Heart right ventricle (tissue), 16 donors: ENCODE measurements at places on chromosomes 7 and 10.

GRCh38 chr10:72719941-72720592, 28.1 kb downstream of the MCU start:
- no peak for DNase-seq

DNA sequence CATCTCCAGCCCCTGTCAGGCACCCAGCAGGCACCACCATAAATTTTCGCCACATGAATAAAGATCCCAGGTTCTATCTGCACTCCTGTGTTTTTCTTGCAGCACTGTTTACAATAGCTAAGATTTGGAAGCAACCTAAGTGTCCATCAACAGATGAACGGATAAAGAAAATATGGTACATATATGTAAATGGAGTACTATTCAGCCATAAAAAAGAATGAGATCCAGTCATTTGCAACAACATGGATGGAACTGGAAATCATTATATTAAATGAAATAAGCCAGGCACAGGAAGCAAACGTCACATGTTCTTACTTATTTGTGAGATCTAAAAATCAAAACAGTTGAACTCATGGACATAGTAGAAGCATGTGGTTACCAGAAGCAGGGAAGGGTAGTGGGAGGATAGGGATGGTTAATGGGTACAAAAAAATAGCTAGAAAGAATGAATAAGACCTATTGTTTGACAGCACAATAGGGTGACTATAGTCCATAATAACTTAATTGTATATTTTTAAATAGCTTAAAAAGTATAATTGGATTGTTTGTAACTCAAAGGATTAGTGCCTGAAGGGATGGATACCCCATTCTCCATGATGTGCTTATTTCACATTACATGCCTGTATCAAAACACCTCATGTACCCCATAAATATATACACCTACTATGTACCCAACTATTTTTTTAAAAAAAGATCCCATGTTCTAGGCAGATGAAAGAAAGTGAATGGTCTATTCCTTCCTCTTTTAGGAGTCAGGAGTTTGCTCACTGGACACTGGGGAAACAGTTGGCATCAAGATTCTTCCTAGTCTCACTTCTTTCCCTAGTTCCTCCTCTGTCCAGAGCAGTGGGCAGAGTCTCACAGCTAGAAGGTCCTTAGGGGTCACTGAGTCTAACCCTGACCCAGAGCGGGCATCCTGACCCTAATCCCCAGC, 1.0 kb upstream of the NPFFR1 start:
- DNase-seq, result no peak

- peak; percentile 76 for DNase-seq
These were observed 131.4 kb downstream of the PRPF18 start for GRCh38 chr10:13717936-13718772.

- DNase-seq, result no peak
These were observed 151.1 kb upstream of the SHH start for GRCh38 chr7:155963356-155963755.

DNA sequence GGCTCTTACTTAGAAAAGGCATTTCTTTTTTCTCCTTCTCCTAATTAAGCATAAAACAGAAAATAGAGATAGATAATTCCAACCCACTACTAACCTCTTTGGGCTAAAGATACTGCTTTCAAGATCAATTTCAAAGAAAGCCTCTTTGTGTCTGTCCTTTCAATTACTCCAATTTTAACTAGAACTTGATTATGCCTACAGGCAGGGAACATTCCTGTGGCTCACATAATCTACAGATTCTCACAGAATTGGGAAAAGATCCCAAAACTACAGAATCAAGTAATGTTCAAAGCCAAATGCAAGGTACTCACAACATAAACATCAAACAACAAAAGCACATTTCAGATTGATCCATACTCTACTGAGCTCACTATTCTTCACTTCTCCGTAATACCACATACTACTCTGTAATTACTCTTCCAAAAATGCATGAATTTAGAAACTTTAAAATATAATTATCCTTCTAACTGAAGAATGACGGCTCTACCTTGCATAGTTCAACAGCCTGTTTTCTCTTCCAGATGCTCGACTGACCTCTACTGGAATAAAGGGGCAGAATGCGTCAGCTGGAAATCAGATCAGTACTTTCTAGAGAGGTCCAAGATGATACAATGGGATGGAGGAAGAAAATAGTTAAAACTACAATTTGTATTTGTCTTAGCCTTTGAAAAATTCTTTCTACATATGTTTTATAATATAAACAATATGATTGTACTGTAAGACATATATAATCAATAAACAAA, 3.9 kb downstream of the MTERF1 start:
- no peak for DNase-seq

DNA sequence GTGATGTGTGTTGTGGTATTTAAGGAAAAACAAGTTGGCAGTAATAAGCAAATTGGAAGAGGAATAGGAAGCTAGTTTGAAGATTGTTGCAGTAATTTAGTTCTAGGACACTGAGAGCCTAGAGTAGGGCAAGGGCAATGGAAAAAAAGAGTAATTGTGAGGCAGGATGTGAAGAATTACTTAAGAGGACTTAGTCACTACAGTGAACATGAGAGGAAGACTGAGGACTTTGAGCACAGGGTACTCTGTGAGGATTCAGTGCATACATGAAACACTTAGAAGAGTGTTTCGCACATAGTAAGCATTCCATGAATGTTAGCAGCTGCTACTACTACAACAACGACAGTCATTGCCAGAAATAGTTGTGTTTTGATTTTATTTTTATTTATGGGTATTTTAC, 30.9 kb upstream of the DKK1 start:
- no peak for DNase-seq

DNA sequence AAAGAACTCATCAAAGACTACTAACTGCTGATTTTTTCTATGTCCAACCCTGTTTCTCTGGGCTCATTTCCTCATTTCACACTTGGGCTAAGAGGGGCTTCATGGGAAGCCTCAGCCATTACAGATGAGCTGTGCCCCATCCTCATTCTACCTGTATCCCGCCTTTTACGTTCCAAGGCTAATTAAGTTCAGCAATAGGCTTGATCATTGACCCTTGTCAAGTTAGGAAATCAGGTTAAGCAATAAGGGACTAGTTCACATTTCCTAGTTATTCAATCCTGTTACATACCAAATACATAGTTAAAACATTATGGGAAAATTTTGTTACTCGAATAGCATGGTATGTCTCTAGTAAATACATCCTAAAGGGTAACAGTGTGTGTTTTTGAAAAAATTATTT, 29.3 kb upstream of the AGBL3 start:
- no peak for DNase-seq

DNA sequence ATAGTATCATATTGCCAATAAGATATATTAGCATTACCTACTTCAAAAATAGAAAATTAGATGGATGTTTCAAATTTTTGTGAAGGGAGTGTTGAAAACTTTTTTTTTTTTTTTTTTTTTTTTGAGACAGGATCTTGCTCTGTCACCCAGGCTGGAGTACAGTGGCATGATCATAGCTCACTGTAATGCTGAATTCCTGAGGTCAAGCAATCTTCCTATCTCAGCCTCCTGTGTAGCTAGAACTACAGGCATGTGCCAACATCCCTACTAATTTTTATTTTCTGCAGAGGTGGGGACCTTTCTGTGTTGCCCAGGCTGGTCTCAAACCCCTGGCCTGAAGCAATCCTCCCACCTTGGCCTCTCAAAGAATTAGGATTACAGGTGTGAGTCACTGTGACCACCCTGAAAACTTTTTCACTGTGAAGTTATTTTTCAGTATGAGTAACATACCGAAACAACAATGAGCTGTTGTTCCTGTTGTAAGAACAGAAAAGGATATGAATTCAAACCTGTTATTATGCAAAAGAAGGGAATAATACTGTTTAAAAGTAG, 266.9 kb downstream of the NEBL start:
- no peak for DNase-seq

DNA sequence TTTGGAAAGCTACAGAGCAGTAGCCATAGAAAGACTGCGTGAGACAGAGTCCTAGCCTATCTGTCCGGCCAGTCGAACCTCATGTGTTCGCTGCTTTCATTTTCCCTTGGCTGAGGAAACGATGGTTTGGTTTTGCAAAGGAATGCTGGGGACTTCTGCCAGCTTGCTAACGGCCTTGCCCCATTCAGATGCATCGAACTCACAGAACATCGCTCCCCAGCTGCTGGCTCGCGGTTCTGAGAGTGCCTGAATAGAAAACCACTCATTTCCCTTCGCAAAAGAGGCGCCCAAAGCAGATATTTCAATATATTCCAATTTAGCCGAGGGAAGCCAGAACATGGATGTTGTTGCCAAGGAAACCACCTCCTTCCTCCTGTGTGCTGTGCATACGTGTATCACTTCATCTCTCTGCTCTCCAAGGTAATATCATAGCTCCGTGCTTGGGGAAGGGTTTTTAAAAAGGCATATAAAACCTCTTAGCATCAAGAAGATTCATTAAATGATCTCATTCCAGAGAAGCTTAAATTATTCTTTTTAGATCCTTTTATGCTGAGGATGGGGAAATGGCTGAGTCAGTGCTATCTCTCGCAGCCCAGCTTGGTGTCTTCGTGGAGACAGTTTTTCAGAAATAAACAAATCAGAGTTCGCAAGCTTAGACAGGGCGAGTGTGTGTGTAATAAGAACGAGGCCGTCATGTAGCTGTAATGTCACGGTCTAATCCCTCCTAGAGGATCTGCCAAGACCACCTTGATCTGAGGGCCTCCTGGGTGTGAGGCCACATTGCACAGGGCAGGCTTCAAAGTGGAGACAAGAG, 215.2 kb downstream of the RPS24 start:
- DNase-seq, result no peak

DNA sequence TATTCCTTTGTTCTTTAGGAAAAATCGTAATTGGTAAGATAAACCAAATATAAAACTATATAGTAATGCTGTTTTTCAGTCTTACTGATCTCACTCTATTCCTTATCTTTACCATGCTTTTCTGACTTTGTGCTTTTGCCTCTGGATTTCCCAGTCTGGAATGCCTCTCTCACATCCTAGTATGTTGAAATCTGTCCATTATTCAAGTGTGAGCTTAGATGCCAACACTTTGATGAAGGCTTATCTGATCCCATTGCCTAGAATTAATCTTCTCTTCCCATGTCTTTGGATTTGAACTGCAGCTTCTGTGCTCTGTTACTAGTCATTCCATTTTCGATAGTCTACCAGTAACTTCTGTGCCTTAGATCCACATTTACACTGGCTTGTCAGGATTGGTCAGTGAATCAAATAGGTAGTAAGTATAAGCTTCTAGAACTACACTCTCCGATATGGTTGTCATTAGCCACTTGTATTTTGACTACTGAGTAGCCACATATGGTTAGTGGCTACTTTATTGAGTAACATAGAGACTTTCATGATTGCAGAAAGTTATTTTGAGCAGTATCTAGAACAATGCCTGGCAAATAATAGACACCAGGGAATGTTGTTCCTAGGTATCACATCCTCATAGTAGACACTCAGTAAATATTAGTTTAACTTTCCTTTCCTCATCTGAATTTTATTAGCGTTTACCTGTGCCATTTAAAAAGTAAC, 92.9 kb downstream of the BMPR1A start:
- DNase-seq, result no peak

- DNase-seq, result no peak
These were observed 64.5 kb upstream of the MYL10 start for GRCh38 chr7:101693498-101694091.

DNA sequence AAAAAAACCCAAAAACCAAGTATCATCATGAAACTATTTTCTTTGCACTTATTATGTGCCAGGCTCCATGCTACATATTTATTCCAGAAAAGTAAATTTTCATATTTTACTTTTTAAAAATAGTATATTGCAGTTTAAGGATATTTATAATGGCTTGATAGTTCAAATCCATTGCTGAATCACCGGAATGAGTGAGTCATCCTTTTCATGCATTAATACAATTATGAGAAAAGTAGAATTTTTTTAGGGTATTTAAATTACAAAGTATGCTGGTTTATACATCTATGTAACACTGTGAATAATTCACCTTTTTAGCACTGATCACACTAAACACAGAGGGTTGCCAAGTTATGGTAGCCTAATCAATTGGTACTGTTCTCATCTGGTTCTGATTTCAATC, 54.3 kb downstream of the SLC16A9 start:
- no peak for DNase-seq

- DNase-seq, result no peak
These were observed 38.2 kb upstream of the SLC26A4 start for GRCh38 chr7:107622429-107622828.

DNA sequence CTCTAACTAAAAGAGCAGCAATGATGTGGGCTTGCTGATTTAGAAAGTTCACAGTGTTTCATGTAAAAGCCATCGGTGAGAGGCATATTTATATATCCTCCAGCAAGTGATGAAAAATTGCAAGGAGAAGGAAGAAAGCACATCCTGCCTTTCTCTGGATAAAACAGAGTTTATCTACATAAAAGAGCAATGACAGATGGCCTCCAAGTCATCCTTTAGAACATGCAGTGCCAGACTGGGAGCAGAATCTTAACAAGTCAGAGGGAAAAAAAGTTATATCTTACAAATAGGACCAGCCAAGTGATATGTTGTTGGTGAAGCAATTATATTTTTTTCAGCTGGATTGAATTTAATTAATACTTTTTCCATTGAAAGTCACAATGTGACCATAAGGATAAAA, 253.8 kb upstream of the MGMT start:
- no peak for DNase-seq

GRCh38 chr7:68504716-68505115, 1093.6 kb upstream of the AUTS2 start:
- DNase-seq, result no peak

DNA sequence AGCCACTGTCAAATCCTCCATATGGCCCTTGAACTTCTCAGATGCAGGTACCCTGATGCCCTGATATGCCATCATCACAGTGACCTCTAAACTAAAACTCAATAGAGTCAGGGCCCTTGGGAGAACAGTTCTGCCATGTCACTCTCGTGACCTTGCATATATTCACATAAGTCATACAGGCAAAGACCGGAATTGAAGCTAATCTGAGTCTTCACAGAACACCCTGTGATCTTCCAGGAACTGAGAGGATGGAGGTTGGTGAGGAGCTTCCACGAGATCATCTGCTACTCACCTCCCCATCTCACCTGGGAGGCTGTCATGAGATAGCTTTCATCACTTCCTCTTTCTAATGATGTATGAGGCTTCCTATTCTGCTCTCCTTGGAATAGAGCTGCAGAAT, 228.7 kb upstream of the CCDC6 start:
- no peak for DNase-seq

- no peak for DNase-seq
These were observed 27.3 kb downstream of the DIP2C start for GRCh38 chr10:662223-662605.

DNA sequence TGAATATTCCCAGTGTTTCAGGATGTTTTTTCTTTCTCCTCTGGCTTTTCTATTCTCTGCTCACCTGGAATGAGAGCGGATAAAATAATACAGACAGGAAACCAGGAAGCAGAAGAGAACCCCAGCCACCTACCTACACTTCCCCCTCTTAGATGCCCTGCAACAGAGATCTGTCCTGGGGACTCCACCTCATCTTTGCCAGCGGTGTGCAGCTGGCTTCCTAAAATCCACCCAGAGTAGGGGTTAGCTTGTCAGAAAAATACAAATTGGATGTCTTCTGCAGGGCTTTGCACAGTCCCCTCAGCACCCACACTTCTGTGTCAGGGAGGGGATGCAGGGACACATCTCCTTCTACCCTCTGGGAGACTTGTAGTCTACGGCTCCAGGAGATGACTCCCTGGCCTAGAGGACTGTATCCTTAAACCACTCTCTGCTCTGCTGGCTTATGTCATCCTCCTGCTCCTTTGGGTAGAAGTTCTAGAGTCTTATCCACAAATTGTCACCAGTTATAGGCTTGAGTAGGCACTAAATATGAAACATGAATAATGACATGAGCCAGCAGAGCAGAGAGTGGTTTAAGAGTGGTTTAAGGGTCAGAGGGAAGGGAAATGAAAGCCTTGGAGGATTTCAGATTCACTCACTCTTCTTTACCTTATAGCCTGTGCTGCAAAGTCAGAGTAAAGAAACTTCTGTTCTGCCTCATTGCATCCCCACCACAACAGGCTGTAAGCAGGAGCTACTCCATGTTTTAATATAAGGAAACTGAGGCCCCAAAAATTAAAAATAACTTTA, 749.4 kb downstream of the AUTS2 start:
- no peak for DNase-seq
